ENCODE measurements at places on chromosomes 2 and 18.

GRCh38 chr2:232894251-232894650 is 24.2 kb downstream of the SNORC start:
- no peak for DNase-seq

- no peak for DNase-seq
Measured at GRCh38 chr2:144982481-144982880, 462.6 kb upstream of the ZEB2 start.

DNA sequence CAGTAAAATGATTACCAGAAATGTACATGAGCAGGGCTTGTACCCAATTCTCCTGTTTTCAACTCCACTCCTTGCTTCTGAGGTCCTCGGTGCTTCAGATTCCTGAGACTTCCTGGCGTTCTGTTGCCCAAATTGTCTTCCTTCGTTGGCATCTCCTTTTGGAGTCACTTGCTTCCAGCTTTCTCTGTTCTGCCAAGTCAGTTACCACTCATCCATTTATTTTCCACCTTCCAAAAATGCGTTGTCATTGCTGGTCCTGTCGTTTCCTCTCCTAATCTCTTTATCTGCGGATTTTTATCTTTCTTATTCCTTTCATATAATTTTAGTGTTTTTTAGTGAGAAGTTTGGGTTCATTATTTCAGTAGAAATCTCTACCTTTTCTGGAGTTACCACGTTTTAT is 18.5 kb upstream of the EFR3B start:
- DNase-seq: no peak

DNA sequence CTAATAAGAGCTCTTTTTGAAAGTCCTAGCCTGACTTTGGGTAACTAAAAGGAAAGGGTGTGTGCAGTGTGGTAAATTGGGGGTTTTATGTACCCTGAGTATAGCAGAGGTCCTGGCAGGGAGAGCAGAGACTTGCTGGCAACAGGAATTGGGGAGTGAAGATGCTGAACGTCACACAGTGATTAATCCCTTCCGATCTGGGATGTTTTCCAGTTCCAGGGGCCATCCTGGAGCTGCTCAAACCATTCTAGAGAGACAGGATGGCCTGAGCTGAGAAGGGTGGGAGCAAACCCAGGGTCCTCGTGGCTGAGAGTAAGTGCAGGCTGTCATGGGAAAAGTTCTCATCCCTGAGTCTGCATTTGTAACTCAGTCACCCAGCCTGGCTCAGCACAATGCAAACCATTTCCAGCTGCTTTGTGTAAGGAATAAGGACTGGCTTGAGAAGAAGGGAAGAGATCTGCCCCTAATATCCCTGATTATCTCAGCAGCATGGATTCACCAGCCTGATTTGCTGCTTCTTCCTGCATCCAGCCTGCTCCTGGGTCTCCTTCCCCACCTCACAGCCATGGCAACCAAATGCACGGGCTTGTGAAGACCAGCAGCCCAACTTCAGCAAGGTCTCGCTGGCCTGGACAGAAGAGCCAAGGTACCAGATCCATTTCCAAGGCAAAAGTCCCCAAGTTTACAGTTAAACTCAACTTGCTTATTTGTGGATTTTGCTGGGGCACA is 47.1 kb upstream of the CELF4 start:
- DNase-seq: no peak

GRCh38 chr2:119472749-119473148 is 41.1 kb downstream of the TMEM37 start:
- no peak for DNase-seq

DNA sequence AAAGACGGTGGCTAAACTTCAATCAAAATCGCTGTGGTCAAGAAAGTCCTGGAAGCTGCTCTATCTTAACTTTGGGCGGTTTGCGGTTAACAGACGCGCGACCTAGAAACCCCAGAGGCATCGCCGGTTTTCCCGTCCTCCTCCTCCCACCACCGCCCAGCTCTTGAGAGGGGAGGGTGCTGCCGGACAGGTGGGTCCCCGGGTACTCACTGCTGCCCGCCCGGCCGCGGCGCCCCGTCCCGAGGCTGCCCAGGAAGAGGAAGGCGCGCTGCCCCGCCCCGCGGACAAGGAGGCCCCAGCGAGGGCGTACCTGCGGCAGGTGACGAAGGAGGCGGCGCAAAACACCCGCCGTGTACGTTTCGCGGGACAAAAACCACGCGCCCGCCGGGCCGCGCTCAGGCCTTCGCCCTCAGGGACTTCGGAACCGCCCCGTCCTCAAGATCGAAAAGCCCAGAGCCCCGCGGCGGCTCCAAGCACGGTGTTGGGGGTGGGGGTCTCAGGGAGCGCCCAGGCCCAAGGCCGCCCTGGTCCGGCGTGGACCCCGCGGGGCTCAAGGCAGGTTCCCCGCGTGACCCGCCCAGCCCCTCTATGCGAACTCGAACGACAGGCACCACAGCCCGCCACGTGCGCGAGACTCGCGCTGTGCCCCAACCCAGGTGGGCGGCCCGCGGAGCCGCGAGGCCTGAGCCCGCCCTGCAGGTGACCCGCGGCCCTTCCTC is at the start of gene SH3YL1:
Gene SH3YL1, minus strand, starts transcription at position 259 of the 719 bp plus-strand sequence. Its CDS starts 48 bp downstream, at position 211.
- DNase-seq: peak; percentile 35

GRCh38 chr18:46250084-46250811 is 146.1 kb downstream of the HAUS1 start:
- peak; percentile 29 for DNase-seq

GRCh38 chr2:7031547-7032245 is 114.5 kb downstream of the RNF144A start:
- no peak for DNase-seq

- no peak for DNase-seq
Measured at GRCh38 chr2:80195034-80195433, 109.5 kb downstream of the LRRTM1 start.

GRCh38 chr2:76120176-76120575 is 409.5 kb upstream of the GCFC2 start:
- DNase-seq: no peak

GRCh38 chr2:232038881-232039485 is 77.5 kb downstream of the DIS3L2 start:
- DNase-seq: no peak

GRCh38 chr2:224650815-224651439 is 65.2 kb downstream of the CCDC195 start:
- DNase-seq: peak; percentile 62

DNA sequence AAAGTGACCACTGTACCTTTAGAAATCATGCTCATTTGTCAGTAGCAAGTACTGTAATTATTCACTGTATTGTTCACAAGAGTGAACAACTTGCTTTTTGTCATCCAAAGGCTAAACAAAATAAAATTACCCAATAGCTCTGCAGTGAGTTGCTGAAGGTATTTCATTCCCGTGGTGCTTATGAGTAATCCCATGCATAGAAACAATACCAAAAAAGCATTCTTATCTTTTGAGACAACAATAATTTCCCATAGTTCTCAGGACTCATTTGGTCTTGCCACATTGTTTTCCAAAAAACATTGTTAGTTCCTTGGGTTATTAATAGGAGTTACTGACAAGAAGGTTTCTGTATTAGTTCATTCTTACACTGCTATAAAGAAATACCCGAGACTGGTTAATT is 503.2 kb upstream of the FAM98A start:
- DNase-seq: no peak

GRCh38 chr18:44358402-44358801 is 322.3 kb upstream of the SETBP1 start:
- no peak for DNase-seq

DNA sequence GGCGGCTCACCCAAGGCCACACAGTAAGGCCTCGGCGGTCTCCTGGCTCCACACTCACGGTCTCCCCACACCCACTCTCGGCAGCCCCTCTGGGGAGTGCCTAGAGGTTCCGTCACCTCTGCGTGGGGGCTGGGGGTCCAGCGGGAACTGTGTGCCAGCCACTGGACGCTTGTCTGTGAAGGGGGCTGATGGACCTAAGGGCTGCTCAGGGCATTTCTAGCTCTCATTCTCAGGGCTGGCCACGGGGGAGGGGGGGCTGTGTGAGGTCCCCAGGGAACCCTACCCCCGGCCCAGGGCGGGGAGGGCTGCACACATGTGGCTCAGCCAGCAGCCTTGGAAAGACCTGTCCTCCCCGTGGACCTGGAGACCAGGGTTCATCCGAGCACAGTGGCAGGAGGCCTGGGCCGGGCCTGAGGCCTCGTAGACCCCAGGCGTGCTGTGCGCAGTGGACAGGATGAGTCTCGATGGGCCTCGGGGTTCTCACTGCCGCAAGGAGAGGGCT is 27.1 kb upstream of the ODC1 start:
- no peak for DNase-seq

DNA sequence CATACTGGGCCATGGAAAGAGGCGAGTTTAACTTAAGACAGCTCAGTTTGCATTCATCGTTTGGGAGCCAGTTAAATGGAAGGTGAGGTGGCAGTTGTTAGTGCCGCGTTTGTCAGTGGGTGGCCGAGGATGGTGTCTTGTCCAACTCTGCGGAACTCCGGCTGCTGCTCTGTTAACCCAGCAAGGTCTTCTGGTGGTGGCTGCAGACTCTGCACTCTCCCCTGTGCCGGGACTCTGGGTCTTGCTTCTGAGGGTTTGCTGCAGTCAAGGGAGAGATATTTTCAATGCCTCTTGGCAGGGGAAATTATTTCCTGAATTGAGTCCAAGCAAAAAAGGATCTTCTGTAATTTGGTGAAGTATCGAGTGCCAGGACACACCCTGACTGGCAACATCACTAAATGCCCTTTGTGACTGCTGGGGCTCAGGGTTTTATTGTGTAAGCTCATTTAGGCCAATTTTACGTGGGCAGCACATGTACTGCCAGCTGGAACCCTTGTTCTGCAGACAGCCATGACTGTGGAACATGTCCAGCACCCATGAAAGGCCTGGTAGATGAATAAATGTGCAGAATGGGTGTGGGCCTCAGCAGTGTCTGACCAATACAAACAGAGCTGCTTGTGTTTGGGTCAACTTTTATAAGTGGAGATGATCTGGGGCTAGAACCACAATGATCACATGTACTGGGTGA is 58.1 kb downstream of the IL1R2 start:
- DNase-seq: no peak

Measured in AG08396 (cell line).